ENCODE measurements at places on chromosomes 7 and 10.

DNA sequence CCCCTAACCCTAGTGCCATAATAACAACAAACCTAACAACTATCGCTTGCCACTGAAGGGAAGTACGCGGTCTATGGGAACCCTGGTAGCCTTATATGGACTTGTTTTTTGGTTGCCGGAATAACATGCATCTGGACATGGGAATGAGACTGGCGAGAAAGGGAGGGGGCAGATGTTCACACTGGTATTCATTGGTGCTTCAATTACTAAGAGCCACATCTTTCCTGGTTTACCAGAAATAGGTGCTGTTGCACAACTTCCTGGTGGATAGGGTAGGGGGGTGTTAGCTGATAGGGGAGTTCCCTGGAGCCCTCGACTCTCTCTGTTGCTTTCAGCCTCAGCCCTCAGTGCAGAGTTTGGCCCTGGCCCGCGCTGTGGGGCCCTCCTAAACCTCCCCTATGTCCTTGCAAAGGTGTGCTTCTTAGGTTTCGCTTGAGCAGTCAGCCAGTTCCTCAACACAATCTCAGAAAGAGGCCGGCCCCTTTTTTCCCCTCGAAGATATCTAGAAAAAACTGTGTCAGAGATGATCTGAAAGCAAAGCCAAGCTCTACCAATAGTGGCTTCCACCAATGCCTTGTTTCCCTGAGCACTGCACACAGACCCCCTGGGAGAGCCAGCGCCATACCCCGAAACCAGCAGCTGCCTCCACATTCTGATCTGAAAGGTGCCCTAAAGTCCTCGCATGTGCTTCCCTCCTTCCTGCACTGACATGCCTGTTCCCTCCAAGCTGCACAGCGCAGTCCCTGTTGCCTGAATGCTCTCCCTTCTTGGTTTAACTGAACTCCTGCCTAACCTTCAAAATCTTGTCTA lies 13.5 kb downstream of the TBXAS1 start:
- no peak for DNase-seq

DNA sequence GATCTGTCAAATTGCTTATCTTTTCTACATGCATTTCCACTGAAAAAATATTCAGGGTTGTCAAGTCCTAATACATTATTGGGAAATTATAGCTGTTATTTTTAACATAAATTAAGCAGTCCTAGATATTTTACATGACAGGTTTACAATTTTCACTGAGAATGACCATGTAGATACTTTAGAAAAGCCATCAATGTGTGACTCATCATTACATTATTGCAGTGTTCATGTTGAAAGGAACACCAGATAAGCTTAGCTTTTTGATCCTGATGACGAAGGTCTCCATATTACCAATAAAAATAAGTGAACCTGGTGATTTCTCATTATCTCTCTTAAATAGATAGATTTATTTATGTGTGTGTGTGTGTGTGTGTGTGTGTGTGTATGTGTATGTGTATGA lies 529.5 kb upstream of the PCDH15 start:
- no peak for DNase-seq

DNA sequence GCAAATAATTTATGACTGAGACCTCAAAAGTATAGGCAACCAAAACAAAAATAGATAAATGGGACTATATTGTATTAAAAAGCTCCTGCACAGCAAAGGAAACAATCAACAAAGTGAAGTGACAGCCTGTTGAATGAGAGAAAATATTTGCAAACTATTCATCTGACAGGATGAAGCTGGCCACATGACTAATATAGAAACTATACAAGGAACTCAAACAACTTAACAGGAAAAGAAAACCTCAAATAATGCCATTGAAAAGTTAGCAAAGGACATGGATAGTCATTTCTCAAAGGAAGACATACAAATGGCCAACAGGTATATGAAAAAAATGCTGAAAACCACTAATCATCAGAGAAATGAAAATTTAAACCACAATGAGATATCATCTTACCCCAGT lies 245.1 kb downstream of the STK31 start:
- DNase-seq = no peak

GRCh38 chr7:140209866-140210609 lies 33.3 kb upstream of the KDM7A start:
- peak; percentile 77 for DNase-seq

DNA sequence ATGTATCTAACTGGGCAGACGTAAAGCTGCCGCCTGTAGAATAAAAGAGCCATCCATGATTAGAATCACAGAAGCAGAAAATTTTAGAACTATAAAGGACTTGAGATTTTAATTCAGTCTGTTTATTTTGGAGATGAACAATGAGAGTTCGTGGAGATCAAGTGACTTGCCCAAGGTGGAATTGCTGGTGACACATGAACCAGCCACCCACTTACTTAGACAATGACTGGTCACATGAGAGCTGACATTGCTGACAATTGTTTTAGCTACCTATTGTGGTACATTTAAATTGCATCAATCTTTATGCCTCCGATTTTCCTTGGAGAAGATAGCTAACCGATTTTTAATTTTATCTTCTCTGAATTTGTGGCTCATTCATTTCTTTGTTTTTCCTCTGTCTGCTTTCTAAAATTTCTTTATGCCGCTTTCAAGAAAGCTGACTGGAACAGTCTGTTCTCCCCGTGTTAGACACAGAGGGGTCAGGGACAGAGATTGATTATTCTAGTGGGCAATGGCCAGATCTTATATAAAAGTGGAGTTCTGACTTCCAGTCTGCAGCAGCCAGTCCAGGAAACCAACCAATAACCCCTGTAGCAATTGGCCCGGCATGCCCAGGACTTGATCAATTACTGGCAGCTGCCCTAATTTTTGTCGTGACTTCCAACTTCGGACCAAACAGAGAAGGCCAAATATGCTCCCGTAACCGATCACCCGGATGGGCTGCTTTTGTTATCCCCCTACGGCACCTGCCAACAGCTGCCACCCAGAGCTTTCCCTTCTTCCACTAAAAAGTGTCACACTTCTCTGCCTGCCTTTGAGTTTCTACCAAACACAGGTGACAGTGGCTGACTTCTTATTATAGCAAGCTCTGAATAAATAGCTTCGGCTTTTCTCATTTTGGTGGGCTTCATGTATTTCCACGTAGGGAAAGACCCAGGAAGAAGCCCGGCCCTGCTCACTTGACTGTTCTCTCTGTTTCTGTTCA lies 241.6 kb downstream of the CAMK1D start:
- peak; percentile 22 for DNase-seq

- peak; percentile 73 for DNase-seq
Measured at GRCh38 chr10:132939957-132940790, 2.2 kb downstream of the CFAP46 start.

GRCh38 chr7:80732630-80733029 lies 94.2 kb downstream of the CD36 start:
- DNase-seq = no peak

- no peak for DNase-seq
Measured at GRCh38 chr10:14826076-14826829, 11.6 kb downstream of the CDNF start.

DNA sequence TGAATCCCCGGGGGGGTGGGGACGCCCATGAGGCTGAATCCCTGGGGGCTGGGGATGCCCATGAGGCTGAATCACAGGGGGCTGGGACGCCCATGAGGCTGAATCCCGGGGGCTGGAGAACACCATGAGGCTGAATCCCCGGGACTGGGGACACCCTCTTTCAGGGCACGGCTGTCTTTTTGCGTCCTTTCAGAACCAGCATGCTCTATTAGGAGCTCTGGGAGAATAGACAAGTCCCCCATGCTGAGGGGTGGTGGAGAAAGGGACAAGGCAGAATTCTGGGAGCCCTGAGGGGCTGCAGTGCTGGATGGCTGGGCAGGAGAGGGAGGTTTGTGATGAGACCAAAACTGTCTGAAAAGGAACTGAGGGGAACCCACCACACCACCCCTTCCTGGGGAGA lies 257.3 kb upstream of the TCERG1L start:
- DNase-seq = no peak

Data from activated CD4-positive, alpha-beta T cell treated with anti-CD3 and anti-CD28 coated beads for 48 hours (primary cell).